ENCODE measurements at places on chromosomes 1 and 21.
A peak's percentile ranks its signal among the peaks of the same experiment; 100 is the strongest.

GRCh38 chr1:10250663-10251062, 40.3 kb downstream of the KIF1B start:
- DNase-seq, result no peak

DNA sequence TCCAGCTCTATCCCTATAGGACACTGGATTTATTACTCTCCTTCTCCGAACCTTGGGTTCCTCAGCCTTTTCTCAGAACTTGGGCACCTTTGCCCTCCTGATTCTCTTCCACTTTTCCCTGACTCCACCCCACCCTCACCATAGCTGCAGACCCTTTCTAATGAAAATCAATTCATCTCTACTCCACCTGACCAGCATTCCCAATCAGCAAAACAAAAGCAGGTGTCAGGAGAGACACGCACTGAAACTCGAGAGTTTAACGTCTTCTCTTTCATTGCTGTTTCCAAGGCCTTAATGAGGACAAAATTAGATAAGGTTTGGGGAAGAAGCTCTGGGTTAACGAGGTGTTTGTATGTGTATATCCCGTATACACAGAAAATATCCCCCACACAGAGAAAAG, 208.8 kb downstream of the PLPP3 start:
- no peak for DNase-seq

DNA sequence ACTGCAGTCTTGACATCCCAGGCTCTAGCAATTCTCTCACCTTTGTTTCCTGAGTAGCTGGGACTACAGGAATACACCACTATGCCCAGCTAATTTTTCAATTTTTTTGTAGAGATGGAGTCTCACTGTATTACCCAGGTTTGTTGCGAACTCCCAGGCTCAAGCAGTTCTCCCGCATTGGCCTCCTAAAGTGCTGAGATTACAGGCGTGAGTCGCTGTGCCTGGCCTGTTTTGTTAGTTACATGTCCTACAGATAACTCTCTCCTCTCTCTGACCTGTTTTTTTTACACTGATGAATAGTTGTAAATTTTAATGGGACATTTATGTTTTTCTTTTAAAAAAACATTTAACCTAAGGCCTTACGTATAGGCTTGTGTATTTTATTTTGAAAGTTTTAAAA, 19.8 kb downstream of the PTBP2 start:
- DNase-seq, result no peak

GRCh38 chr1:87926921-87927320, 598.2 kb downstream of the LMO4 start:
- DNase-seq, result no peak

GRCh38 chr1:235470741-235471439, 33.4 kb downstream of the B3GALNT2 start:
- DNase-seq, result no peak

DNA sequence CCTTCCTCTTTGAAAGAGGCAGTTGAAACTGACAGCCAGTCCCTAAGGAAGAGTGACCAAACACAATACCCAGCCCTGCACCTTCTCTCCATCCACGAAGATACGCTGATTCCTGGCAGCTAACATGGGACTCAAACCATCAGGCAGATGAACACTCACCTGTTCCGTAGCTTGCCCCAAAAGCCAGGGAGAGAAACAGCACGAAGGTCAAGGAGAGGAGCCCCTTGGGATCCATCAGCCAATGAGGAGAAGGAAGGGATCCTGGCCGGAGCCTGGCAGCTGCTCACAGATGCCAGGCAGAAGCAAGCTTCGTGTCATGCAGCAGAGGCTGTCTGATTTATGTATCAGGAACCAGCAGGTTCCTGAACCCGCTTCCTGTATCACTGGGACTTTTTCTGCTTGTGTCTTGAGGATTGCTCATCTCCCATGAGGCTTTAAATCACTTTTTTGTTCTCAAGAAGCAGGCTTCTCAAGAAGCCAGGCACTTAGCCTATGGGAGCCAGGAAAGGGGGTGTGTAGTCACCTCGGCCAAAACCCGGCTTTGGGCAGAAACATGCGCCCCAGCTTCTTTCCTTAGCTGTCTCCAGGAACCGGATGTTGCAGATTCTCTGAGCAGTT, at the start of gene SLAMF1:
Gene SLAMF1 (minus strand): TSS at position 334 of the 618 bp plus-strand sequence. CDS start 99 bp downstream, at position 235.
- DNase-seq, result no peak

- no peak for DNase-seq
Measured at GRCh38 chr1:78641558-78641957, 8.1 kb upstream of the IFI44 start.

DNA sequence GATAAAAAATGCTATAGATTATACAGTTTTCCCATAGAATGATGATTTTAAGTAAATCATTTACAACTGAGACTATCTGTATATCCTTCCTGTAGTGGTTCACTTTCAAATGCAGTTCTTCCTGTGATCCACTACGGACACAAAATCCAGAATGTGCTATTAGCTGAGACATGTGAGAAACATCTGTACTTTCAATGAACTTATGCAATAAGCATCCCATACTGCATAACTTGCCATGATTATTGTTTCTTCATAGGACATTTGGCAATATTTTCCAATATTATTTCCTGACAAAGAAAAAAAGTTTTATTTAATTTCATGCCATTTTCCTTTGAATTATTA, 83.5 kb upstream of the PRDX6 start:
- DNase-seq, result no peak

DNA sequence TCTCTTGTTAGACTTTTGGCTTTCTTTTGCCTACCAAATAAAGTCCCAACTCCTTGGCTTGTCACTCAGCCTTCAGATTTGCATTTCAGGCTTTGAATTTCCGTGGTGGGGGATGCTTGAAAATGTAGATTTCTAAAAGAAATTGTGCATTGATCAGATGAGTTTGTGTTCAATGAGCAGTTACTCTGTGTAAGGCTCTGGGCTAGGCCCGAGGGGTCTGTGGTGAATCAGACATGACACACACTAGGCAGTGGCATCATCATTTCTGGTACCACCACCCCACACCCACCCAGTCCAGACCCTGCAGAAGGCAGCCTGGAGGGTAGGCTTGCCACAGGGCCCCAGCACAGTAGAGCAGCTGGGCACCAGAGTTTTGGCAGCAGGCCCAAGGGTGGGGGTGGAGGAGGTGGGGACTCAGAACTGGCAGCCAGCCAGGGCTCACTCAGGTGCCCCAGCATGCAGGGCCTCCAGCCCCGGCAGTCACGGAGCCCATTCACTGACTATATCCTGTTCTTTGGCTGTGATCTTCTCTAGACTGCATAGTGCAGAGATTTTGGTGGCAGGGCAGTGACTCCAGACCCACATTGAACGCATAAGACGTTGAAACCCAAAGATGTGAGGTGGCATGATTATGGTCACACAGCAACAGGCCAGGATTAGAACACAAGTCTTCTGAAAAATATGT, 97.2 kb upstream of the ARTN start:
- DNase-seq, result peak; percentile 67

GRCh38 chr21:43884012-43884860, 19.2 kb downstream of the AGPAT3 start:
- no peak for DNase-seq

DNA sequence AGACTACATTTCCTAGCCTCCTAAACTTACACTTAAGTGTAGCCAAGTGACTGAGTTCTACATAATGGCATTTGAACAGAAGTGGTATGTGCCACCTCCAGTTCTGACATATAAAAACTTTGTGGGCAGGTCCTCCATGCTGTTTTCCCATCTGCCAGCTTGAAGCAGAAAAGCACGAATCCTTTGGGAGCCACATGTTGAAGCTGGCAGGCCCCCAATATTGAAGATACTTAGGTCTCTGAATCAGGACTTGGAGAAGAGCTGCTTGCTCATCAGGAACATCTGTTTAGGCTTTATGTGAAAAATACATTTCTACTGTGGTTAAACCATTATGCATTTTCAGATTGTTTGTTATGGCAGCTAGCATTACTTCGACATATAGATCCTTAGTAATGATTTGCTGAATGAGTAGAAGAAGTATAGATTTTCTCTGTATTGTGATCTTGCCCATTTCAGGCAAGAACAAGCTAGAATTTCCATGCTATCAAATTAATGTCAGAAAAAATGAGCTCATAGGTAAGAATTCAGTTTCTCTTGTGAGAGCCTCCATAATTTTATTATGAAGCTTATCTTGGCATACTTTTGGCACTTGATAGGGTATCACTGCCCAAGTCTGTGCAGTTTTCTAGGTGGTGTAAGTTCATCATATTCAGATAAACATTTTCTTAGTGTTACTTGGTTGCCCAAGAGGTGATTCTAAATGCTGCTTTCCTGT, 68.4 kb downstream of the GDAP2 start:
- no peak for DNase-seq

DNA sequence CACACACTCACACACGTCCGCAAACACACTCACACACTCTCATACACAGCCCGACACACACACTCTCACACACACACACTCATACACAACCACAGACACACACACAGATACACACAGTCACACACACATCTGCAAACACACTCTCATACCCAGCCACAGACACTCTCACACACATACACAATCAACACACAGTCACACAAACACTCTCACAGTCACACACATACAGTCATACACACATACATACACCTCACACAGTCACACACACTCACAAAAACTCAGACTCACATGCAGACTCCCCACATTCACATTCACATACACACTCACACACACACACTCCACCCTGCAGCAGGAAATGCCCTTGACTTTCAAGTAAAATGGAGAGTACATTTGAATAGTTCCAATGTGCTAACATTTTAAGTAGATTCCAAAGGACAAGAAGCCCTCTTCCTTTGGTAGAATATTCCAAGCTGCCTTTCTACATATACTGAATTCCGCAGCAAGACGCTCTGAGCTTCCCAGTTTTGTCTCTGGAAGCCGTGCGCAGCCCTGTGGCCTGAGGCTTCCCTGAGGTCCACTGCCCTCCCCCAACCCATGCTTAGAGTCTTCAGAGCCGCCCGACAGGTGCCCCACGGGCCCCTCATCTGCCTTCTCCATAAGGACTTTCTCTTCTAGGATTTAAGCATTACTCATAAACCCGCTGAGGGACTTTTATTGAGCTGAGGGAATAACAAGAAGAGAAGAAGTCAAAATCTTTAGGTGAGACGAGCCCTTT, 9.7 kb downstream of the BATF3 start:
- DNase-seq, result no peak

GRCh38 chr1:25197982-25198662, 34.2 kb downstream of the SYF2 start:
- DNase-seq, result no peak

GRCh38 chr1:203628201-203629015, 1.8 kb downstream of the ATP2B4 start:
- peak; percentile 56 for DNase-seq
